ENCODE measurements at places on chromosomes 4 and X. TPM values are rescaled to one million over a fixed set of nuclear protein-coding genes. Genes with fewer than 3 reads are reported as not detected.

STK26 gene
- 8.8 TPM for total RNA-seq

UGT8 gene
- total RNA-seq = 0.10 TPM

DDX53 gene
- total RNA-seq = not detected

H2BW2 gene
- not detected for total RNA-seq

LANCL3 gene
- not detected for total RNA-seq
